Stimulated activated CD8-positive, alpha-beta memory T cell treated with anti-CD3 and anti-CD28 coated beads, Interleukin-4, amount 100 ng/mL, for 1 hour (primary cell): ENCODE measurements at places on chromosomes 6 and 20.

DNA sequence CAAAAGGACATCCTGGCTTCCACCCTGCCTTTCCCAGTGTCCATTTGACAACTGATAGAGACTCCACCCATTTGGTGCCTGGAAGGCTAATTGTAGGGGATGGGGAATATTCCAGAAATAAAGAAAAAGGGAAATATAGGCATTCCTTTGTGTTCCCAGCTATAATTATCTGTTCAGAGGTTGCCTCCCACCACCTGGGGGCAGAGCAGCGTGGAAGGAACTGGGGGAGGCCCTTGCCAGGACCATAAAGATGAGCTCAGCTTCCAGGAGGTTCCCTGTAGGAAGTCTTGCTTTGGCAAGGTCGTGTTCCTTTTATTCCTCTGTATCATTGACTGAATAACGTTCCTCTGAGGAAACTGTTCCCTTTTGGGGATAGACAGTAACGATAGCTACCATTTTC is 214.7 kb downstream of the TFAP2C start:
- no peak for DNase-seq

GRCh38 chr6:158706369-158706982 is 56.6 kb downstream of the SYTL3 start:
- DNase-seq, result no peak

- DNase-seq, result no peak
Measured at GRCh38 chr6:165098165-165098564, 211.2 kb downstream of the C6orf118 start.

DNA sequence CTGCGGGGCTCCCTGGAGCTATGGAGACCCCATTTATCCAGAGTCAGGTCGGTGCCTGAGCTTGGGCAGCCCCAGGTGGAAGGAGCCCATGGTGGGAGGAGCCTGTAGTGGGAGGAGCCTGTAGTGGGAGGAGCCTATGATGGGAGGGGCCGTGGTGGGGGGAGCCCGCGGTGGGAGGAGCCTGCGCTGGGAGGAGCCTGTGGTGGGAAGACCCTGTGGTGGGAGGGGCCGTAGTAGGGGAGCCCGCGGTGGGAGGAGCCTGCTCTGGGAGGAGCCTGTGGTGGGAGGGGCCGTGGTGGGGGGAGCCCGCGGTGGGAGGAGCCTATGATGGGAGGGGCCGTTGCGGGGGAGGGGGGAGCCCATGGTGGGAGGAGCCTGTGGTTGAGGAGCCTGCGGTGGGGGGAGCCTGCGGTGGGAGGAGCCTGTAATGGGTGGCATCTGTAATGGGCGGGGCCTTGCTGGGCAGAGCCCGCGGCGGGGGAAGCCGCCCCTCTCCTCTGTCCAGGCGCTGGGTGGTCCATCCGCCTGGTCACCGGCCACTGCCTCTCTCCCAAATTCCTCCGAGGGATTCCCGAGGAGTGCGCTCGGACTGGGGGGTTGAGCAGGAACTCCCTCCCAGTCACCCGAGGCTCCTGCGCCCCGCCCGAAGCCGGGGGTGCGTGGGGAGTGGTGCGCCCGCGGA is 567 bp upstream of the FNDC11 start:
- DNase-seq, result peak; percentile 52

DNA sequence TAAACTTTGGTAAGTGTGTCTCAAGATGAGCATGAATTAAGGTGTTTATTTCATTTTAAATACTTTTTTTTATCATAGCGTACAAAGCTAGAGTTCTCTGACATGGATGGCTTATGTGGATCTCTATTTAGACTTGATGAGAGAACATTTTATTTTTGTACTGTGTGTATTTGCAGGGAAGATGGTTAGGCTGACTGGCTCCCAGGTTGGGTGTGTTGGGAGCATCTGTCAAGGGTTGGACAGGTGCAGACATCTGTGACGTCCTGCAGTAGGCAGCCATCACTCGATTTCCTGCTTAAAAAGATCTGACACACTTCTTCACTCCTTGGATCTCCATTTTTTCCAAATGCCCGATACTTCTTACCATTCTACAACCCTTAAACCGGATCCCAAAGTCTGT is 221.9 kb upstream of the QKI start:
- DNase-seq, result no peak

- DNase-seq, result no peak
Measured at GRCh38 chr6:87870556-87870955, 168.5 kb upstream of the AKIRIN2 start.
